ENCODE measurements at places on chromosomes 5 and 9.
A peak's percentile ranks its signal among the peaks of the same experiment; 100 is the strongest.

DNA sequence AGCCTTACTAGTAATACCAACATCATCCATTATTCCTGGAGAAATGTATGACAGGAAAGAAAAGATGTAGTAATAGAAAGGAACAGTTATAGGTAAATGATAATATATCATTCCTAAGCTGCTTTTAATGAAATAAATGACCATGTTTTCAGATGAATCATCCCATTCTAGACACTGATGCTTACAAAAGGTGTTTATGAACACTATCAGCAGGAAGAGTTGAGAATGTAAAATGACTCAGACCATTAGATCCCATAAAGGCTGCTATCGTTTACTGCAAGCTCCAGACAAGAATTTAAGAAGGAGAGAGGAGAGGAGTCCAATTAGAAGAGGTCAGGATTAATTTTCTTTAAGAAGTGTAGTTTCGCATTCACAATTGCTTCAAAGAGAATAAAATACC lies 1033.5 kb downstream of the EFNA5 start:
- no peak for DNase-seq

- DNase-seq = peak; percentile 50
Observed at GRCh38 chr9:35972093-35972492, 14.1 kb upstream of the OR2S2 start.

- no peak for DNase-seq
Observed at GRCh38 chr9:70573308-70573707, 158.9 kb upstream of the KLF9 start.

DNA sequence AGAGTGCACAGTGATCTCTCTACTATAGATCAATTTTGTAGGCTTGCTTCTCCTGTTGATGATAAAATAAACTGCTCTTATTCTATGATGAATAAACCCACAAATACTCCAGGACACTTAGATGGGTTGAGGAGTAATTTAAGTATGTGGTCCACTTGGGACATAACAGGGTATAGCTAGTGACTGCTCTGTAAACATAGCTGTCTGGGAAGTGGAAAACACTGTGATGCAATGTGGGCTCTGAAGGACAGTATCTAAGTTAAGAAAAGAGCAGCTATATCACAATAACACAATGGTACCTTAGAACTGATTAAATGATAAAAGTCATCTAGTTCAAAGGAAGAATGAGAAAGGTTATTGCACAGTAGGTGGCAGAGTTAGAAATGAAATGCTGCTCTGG lies 294.3 kb upstream of the HAPLN1 start:
- no peak for DNase-seq

DNA sequence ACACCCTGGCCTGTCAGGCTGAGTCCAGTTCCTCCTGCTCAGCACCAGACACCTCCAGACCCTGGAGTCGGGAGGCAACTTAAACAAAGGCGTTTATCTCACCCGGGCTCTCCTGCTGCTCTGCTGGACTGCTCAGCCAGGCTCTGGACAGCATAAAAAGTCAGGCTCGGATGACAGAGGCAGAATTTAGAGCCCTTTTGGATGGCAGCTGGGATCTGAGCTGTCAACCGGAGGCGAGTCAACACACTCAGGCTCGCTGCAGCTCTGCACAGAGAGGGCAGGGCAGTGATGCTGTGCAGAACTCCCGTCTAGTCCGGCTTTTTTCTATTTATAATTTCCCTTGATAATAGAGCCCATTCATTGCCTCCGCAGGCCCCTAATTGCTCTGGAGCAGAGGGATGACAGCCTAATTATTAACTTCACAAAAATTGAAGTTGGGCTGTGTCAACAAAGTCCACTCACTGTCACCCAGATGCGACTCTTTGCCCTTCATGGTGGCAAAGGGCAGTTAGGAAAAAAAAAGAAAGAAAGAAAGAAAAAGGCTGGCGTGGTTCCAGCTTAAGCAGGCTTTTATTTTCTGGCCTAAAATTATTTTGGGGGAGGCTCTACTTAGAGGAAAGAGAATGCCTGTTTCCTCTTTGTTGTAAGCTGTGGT lies 37.6 kb downstream of the STC2 start:
- DNase-seq = no peak

DNA sequence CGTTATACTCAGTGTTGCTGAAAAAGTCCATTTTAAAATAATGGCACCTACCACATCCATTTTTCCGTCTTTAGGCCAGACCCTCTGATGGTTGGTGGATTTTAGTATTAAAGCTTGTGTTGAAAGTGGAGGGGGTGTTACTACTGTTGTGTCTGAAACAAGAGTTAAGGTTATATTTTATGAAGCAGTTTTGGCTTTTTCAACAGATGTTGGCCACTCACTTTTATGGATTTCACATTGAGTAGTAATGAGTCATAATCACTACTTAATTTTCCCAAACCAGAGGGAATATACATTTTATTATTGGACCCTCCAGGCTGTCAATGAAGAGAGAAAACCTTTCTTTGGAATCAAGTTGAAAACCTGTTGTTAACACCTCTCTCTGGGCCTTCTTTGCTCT lies 88.0 kb downstream of the TRIO start:
- DNase-seq = no peak
